B cell (primary cell): ENCODE measurements at places on chromosomes 5 and 9. TPM values are rescaled to one million over a fixed set of nuclear protein-coding genes. Genes with fewer than 3 reads are reported as not detected.

The TEK gene
- not detected in 2 replicates for polyA plus RNA-seq

The TAF1L gene
- polyA plus RNA-seq = not detected in 2 replicates

The THBS4 gene
- 0.43 and 0.49 TPM in 2 replicates for polyA plus RNA-seq

DNA sequence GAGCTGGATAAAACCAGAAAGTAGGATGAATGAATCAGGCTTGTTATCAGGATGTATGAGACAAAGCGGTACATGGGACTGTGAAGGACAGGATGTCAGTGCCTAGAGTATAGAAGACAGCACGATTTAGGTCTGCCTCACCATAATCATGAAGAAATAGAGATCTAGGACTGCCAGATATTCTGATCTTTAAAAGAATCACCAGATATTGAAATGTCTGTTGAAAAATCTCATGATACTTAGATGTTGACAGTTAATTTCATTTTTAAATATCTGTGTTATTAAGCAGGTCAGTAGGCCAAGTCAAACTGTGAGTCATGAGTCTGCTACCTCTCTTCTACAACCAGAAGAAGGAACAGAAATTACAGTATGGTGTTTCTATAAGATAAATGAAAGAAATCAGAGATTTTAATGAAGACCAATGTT is 65.0 kb downstream of the ST8SIA4 start:
- DNase-seq = no peak

- no peak for DNase-seq
Measured at GRCh38 chr5:145902421-145902820, 29.6 kb upstream of the GRXCR2 start.

- no peak for DNase-seq
Measured at GRCh38 chr5:90446961-90447360, 27.6 kb downstream of the MBLAC2 start.

DNA sequence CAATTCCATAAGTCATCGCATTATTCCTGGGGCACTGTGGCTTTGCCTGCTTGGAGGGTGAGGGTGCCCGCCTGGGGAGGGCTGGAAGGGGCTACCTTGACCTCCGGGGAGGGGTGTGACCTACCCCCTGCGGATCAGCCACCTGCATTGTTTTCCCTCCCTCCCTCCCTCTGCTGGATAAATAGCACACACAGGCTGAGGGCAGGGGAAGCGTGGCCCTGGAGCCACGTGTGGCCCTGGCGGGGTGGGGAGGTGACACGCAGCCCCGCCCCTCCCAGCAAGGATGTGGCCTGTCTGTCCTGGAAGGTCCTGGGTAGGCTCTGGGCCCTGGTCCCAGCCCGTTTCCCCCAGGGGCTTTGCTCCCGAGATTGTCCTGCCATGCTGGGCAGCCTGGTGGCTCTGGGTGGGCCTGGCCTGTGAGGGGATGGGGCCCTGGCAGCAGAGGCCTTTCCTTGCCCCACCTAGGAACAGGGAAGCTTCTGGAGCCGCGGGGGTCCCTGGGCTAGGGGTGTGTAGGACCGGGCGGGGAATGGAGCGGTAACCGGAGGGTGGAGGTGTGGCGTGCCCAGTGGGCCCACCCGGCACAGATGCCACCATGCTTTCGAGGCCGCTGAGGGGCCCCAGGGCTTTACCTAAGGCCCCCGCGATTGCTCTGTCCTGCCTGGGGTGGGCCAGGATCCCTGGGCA is 33.4 kb downstream of the RXRA start:
- DNase-seq = no peak

DNA sequence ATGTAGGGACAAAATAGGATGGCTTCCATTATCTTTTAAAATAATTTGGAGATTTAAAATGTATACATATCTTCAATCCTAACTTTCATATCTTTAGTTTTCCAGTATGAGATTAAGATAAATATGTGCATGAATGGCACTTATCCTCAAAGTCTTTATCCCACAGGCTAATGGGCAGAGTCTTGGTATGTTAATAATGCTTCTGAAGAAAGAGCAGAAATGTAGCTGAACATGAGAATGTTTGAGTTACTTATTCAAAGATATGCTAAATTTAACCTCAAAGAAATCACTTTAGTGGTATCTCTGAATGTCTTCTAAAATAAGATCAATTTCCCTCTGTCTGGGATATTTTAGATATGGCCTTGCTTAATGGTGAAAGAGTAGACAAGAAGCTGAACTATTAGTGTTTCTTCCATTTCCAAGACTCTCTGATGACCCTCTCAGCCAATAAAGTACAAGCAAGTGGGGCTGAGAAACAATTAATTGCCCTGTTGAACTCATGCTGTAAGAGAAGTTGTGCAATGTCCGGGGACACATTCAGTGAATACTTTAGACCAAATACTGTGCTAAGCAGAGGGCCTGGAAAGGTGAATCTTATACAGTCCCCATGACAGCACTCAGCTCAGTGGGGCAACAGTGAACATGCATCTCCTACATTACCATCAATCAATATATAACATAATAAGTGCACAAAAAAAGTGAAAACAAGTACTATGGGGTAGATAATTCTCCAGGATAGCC is 50.0 kb upstream of the ADAMTSL1 start:
- no peak for DNase-seq
